ENCODE measurements at places on chromosomes 6 and 20. TPM values are rescaled to one million over a fixed set of nuclear protein-coding genes. Genes with fewer than 3 reads are reported as not detected.

GRCh38 chr6:26553635-26554446 lies 15.7 kb downstream of the HMGN4 start:
- no peaks in the 10 kb centered on the region for H3K27me3 ChIP-seq
- H3K4me1 ChIP-seq, result 0 out of 2 replicates have a peak, but pooled peaks cover 3% of the 10 kb centered on the region
- H3K36me3 ChIP-seq, result no peaks in the 10 kb centered on the region
- no peak for DNase-seq

GRCh38 chr6:16154904-16155303 lies 26.0 kb downstream of the MYLIP start:
- no peaks in the 10 kb centered on the region for H3K4me1 ChIP-seq
- no peak overlapping the region for H3K4me3 ChIP-seq
- no peak overlapping the region for H3K27ac ChIP-seq

DNA sequence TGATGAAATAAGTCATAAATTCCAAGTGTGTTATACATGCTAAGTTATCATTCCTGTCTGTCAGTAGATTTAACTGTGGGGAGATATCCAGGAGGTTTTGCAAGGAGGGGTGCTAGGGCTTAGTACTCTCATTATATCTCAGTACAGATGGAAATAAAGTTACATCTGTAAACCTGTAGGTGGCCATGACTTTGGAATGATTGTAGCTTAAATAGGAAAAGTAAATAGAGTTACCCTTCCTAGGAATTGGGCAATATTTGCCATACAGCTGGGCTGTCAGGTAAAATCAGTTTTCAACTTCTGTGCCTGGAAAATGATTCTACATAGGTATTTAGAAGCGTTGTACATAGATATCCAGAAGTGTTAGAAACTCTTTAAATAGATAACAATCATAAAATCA lies 19.8 kb upstream of the TGM3 start:
- no peaks in the 10 kb centered on the region for H3K27me3 ChIP-seq
- no peaks in the 10 kb centered on the region for H3K4me1 ChIP-seq
- no peak for DNase-seq
- H3K4me3 ChIP-seq, result no peak overlapping the region
- no peaks in the 10 kb centered on the region for H3K36me3 ChIP-seq

DNA sequence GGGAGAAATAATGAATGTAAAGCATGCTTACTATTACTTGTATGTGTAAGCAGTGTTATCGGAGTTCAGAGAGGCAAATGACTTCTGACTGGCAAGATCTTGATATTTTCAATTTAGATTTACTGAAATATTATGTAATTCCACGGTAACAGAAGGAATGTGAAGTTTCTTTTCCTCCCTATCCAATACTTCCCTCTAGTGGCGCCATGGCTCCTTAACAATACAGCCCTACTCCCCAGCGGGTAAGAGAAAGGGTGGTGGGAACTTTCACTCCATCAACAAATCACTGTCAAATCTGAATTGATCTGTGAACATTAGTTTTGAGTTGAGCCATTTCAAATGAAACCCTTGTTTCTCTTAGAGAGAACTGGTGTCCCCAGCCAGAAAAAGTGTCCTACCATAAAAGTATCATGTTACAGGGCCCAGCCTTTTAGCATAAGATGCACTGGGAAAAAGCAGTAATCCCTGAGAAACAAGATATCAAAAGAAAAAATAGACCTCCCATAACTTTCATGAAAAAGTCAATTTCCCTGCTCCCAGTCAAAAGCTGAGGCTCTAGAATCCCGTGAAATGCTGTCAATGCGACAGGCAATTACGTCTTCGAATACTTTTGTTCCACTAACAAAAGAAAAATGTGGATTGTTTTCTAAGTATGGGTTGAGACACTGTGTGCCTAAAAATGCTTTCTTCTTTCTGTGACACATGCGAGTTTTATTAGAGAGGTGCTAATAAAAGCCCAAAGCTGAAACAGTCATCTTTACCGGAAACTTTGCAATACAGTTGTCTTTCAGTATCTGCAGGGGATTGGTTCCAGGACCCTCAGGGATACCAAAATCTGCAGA lies 12.9 kb downstream of the COX7A2 start:
- H3K27ac ChIP-seq, result no peak overlapping the region
- no peak for DNase-seq
- H3K4me1 ChIP-seq, result no peaks in the 10 kb centered on the region
- H3K4me3 ChIP-seq, result no peak overlapping the region
- no peaks in the 10 kb centered on the region for H3K27me3 ChIP-seq

GRCh38 chr6:147561726-147562125 lies 53.2 kb downstream of the SAMD5 start:
- no peaks in the 10 kb centered on the region for H3K27me3 ChIP-seq
- H3K36me3 ChIP-seq, result no peaks in the 10 kb centered on the region
- no peak for DNase-seq
- H3K27ac ChIP-seq, result no peak overlapping the region
- no peak overlapping the region for H3K4me3 ChIP-seq

DNA sequence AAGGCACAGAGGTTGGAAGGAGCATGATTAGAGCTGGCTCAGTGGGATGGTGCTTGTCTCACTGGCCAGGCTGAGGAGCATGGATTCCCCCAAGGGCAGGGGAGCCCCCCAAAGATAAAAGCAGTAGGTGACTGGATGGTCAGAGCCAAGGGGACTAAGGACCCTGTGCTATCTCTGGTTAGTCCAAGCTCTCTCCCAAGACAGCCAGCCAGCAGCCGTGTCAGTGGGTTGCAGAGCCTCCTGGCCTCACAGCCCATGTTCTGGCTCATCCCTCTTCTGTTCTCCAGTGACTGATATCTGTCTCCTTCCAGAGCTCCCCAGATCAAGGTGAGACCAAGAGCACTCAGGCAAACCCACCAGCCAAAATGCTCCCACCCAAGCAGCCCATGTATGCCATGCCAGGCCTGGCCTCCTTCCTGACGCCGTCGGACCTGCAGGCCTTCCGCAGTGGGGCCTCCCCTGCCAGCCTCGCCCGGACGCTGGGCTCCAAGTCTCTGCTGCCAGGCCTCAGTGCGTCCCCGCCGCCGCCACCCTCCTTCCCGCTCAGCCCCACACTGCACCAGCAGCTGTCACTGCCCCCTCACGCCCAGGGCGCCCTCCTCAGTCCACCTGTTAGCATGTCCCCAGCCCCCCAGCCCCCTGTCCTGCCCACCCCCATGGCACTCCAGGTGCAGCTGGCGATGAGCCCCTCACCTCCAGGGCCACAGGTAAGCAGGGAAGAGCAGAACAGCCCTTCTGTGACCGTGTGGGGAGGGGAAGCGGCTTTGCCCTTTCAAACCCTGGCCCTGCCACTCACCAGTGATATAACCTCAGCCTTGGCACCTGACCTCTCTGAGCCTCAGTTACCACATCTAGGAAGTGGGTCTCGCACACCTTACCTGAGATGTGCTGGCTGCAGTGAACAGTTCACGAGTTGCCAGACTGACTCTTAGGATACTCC lies 121.3 kb downstream of the JPH2 start:
- no peak overlapping the region for H3K4me3 ChIP-seq
- H3K36me3 ChIP-seq, result no peaks in the 10 kb centered on the region
- H3K27me3 ChIP-seq, result no peaks in the 10 kb centered on the region
- H3K4me1 ChIP-seq, result peaks cover 18% of the 10 kb centered on the region

GRCh38 chr20:50050660-50051308 lies 62.2 kb downstream of the UBE2V1 start:
- H3K27ac ChIP-seq, result no peak overlapping the region
- DNase-seq, result no peak
- no peaks in the 10 kb centered on the region for H3K27me3 ChIP-seq
- H3K4me1 ChIP-seq, result peaks cover 15% of the 10 kb centered on the region
- no peaks in the 10 kb centered on the region for H3K36me3 ChIP-seq

DNA sequence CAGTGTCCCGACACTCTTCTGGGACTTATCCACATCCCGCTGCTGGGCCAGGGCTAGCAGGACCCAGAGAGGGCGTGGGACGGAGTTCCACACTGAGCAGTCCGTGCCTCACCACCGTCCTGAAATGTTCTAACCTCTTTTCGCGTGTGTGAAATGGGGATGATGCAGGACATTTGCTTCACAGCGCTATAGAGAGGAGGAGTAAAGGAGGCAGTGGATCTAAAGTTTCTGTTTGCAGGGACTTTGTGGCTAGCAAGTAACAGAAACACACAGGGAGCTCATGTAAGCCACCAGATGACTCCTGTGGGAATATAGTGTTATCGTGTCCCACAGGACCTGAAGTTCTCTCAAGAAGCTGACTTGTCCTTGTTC lies 634 bp downstream of the ITPA start:
- 0 out of 2 replicates have a peak, but pooled peaks cover 3% of the 10 kb centered on the region for H3K36me3 ChIP-seq
- peak overlapping the region; percentile 94 for H3K27ac ChIP-seq
- peaks cover 7% of the 10 kb centered on the region for H3K4me1 ChIP-seq
- no peak for DNase-seq
- no peaks in the 10 kb centered on the region for H3K27me3 ChIP-seq
- H3K4me3 ChIP-seq, result peak overlapping the region; percentile 100

DNA sequence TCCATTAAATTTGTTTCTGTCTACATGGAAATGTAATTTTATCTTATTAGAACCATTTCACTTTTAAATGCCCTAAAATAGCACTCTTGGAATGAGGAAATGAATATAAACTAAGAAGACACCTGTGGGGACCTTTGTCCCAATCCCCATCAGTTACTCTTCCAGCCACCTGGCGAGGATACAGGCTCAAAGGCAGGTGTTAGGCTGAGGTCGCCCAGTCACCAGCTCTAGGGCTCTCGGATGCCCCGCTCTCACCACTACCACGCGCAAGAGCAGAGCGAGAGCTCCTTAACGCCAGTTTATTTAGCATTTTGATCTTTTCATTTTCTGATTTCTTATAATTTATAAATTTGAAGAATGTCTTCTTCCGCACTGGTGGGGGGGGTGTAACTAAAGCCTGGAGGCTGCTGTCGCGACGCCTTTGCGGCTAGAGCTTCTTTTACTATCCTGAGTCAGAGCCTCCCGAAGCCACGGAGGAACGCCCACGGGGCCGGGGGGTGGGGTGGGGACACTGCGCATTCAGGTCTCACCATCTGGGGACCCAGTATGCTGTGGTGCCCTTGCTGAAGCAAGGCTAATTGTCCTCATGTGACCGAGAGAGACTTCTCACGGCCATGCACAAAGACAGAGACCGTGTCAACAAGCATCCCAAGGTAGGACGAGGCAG lies 38.7 kb upstream of the AFDN start:
- H3K4me1 ChIP-seq, result peaks cover 3% of the 10 kb centered on the region
- no peak overlapping the region for H3K27ac ChIP-seq
- H3K4me3 ChIP-seq, result no peak overlapping the region
- H3K36me3 ChIP-seq, result no peaks in the 10 kb centered on the region
- DNase-seq, result no peak

GRCh38 chr6:101015541-101015940 lies 134.4 kb upstream of the ASCC3 start:
- H3K4me3 ChIP-seq, result no peak overlapping the region
- no peak overlapping the region for H3K27ac ChIP-seq
- no peaks in the 10 kb centered on the region for H3K27me3 ChIP-seq
- no peaks in the 10 kb centered on the region for H3K36me3 ChIP-seq

GRCh38 chr6:12404651-12405050 lies 114.5 kb downstream of the EDN1 start:
- DNase-seq, result no peak
- no peaks in the 10 kb centered on the region for H3K36me3 ChIP-seq
- no peak overlapping the region for H3K27ac ChIP-seq
- H3K27me3 ChIP-seq, result no peaks in the 10 kb centered on the region
- no peaks in the 10 kb centered on the region for H3K4me1 ChIP-seq
- no peak overlapping the region for H3K4me3 ChIP-seq

GRCh38 chr6:27838945-27839625 lies 73.1 kb downstream of the OR2B2 start:
- H3K4me3 ChIP-seq, result peak overlapping the region; percentile 87
- DNase-seq, result no peak
- no peaks in the 10 kb centered on the region for H3K27me3 ChIP-seq
- no peaks in the 10 kb centered on the region for H3K36me3 ChIP-seq
- peak overlapping the region; percentile 93 for H3K27ac ChIP-seq

DNA sequence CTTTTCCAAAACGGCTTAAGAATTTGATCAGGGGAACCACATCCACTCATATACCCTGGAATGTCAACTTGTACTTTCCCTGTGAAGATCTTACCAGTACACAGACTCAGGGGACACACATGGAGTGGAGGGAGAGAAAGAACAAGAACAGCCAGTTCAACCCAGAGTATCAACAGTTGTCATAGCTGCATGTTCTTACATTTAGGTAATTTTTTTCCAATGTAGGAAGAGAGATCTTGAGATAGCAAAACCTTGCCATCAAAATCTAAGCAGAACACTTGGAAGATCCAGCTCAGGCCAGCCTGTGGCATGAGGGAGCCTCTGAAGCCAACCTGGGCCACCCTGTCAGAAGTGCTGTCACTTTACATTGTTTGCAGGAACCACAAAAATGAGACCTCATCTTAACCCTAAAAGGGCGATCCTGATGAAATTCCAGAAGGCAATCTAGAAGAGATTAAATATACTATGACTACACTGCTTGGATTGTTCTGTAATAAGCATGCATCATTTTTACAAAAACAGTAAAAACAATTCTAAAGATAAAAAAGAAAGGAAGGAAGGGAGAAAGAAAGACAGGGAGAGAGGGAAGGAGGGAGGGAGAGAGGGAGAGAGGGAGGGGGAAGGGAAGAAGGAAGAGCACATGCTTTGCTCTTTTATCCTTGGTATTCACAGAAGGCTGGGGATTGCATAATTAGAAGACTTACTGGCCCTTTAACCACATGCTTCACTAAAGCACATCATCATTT lies 124.7 kb upstream of the TCF21 start:
- DNase-seq, result no peak
- H3K36me3 ChIP-seq, result no peaks in the 10 kb centered on the region
- no peaks in the 10 kb centered on the region for H3K4me1 ChIP-seq
- H3K27ac ChIP-seq, result no peak overlapping the region
- no peaks in the 10 kb centered on the region for H3K27me3 ChIP-seq

DNA sequence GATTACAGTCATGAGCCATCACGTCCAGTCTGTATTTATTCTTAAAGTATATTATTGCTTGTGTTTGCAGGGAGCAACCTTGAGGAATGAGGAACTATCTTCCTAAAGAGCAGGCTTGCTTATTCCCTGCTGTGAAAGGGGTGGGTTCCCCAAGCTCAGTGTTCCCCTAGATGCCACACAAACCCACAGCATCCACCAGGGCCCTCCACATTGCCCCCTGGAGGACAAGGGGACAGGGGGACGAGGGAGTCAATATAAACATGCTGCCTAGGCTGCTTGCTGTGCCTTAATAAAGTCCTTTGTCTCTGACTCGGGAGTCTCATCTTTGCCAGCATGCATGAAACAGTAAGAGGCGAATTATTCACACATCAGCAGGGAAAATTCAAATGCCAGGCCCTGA lies 8.0 kb upstream of the IDH3B start:
- no peak overlapping the region for H3K27ac ChIP-seq
- H3K4me3 ChIP-seq, result no peak overlapping the region
- H3K36me3 ChIP-seq, result no peaks in the 10 kb centered on the region
- no peak for DNase-seq
- peaks cover 5% of the 10 kb centered on the region for H3K27me3 ChIP-seq

The RAET1G gene
- total RNA-seq, result not detected

The NCOA7 gene
- total RNA-seq, result 46.1 TPM

The EYS gene
- total RNA-seq, result not detected

The CTCFL gene
- total RNA-seq, result 0.10 TPM

The MICB gene
- 18.0 TPM for total RNA-seq

The AGER gene
- 15.4 TPM for total RNA-seq

The GPR6 gene
- not detected for total RNA-seq

The MYMX gene
- total RNA-seq, result not detected

The EPPIN gene
- total RNA-seq, result not detected
